CD4-positive, alpha-beta T cell treated with Interleukin-21 for 1 hour (primary cell): ENCODE measurements at places on chromosomes 3 and 15.

- no peak for DNase-seq
These were observed 183.9 kb downstream of the FAM43A start for GRCh38 chr3:194869482-194870169.

- DNase-seq, result peak; percentile 73
These were observed 7.9 kb downstream of the CCDC71 start for GRCh38 chr3:49158103-49158709.

DNA sequence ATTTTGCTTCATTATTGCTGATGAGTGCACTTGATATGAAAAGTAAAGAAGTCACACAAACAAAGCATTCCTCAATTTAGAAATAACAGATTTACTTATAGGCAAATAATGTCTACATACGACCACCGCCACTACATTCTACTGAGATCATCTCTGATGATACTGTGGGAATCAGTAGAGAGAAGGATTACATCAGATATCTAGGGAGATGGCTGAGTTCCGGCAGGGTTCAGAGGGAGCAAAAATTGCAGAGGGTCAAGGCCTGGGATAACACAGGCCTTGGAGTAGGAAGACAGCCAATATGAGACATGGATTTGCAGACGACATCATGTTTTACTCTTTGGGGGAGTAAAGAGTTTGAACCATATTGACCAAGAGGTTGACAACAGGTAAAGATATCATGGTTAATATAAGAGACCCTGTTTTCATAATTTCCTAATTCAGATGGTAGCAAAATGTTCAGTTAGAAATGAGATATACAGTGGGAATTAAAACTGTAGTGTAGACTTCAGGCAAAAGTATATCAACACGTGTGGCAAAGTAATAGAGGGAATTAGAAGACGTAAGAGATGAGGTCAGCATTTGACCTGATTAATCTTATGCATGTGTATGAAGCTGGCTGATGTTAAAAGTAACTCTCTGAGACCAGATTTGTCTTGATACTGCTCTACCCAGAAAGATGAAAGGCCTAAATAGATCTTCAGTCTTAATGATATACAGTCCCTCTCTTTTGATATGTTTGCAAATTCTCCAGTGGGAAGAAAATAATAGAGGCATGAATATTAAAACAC lies 15.6 kb downstream of the LSAMP start:
- DNase-seq, result no peak

DNA sequence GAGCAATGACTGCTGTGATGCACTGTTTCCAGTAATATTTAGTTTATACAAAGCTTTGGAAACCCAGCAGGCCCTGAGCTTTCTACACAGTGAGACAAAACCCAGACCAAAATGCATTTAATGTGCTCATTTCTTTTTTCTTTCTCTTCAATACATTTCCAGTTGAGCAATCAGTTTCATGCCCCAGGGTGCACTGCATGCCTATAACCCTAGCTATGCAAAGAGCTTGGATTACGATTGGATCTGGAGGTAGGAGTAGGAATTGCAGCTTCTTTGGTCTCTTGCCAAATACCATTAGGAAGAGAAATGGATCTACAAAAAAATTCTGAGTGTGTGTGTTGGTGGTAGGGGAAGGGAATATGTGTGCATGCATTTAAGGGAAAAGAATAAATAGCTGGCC lies 1001.4 kb downstream of the SQOR start:
- no peak for DNase-seq

DNA sequence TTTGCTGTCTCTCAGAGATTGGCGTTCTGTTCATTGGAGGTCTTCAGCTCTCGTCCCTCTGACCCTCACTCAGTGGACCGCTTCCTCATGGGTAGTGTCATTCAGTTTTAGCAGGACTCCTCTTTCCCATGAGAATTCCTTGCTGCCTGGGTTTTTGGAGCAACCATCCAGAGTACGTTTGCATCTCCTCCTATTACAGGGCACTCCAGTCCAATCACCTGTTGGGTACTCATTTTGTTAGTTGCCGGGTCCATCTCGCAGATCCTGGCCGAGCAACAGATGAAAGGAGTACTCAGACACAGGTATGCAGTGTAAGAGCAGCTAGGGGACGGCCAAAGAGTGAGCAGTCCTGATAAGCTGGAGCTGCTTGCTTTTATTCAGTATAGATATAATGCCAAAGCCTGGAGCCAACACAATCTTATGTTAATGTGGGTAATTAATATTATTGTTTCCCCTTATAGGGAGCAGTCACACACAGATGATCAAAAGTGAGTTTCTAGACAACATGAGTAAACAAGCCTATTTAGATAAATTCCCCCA lies 49.6 kb downstream of the ISG20 start:
- DNase-seq, result no peak

- DNase-seq, result no peak
These were observed 30.2 kb upstream of the BHLHE40 start for GRCh38 chr3:4949004-4949403.
